ENCODE measurements at places on chromosomes 7 and 10.

- DNase-seq, result no peak
These were observed 425.8 kb upstream of the FOXK1 start for GRCh38 chr7:4256286-4256685.

DNA sequence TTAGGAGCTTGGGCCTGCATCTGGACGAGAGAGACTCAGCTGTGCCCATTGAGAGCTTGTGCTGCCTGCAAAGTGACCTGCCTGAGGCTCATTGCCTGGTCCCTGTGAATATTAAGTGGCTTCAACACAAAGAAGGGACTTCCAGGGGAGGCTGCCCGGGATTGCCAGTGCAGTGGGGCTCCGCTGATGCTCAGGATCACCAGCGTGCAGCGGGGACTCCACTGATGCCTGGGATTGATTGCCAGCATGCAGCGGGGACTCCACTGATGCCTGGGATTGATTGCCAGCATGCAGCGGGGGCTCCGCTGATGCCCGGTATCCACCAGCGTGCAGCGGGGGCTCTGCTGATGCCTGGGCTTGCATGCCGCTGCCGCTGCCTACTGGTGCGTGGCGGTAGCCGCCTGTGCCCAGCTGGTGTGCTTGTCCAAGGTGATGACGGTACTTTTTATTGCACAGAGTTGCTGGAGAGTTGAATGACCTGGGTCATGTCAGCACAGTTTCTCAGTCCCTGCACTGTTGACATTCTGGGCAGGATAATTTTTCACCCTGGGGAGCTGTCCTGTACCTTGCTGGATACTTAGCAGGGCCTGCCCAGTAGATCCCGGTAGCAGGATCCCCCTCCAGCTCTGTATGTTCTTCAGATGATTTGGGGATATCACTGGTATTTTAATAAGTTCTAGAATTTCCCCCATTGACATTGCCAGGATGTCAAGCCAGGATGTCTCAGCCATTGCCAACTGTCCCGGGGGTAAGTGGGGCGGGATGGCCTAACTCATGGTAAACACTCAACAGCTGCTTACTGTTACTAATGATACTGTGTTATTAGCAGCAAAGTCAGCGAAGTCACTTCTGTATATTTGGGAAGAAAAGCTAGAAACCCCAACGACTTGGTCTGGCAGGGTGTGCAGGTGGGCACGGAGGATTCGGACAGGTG lies 13.0 kb downstream of the DOCK1 start:
- DNase-seq, result no peak

- no peak for DNase-seq
These were observed 140.1 kb downstream of the ACTR3B start for GRCh38 chr7:152899548-152900109.

DNA sequence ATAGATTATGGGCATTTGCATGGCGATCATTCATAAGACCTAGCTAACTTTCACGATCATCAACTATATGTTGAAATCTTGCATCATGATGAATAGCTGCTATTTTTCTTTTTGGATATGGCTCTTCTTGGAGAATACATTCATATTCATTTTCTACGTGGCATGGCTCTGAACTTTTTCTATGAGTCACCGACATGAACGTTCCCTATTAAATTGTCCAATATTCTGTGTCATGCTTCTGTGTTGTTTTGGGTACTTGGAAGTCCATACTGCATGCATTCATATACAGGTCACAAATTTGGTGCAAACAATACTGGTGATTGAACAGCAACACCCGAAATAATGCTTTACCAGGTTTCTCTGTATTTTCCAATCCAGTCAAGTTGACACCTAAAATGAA lies 37.9 kb upstream of the ANKRD1 start:
- DNase-seq, result peak; percentile 22

DNA sequence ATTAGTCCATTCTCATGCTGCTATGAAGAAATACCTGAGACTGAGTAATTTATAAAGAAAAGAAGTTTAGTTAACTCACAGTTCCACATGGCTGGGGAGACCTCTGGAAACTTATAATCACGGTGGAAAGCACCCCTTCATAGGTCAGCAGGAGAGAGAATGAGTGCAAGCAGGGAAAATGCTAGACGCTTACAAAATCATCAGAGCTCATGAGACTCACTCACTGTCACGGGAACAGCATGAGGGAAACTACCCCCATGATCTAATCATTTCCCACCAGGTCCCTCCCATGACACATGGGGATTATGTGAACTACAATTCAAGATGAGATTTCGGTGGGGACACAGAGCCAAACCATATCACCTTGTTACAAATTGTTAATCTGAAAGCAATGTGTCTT lies 15.8 kb downstream of the TAS2R39 start:
- DNase-seq, result peak; percentile 15

GRCh38 chr7:134789967-134790685 lies 10.7 kb downstream of the CALD1 start:
- peak; percentile 71 for DNase-seq

GRCh38 chr7:32869716-32870115 lies 21.8 kb downstream of the KBTBD2 start:
- peak; percentile 21 for DNase-seq

DNA sequence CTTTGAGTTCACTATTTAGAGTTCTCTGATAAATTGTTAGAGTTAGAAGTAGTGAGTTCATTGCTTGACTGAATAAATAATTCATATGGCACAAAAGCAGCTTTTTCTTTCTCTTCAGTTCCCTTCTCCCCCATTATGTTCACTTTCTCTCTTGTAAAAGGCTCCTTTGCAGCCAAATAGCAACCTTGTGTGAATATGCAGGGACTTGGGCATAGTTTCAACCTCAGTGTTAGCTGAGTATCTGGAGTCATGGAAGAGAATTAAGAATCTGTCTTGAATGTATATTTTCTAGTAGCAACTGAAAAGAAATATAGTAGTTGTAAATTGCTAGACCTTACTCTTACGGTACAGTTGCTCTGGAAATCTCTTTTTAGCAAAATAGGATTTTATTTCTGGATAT lies 31.9 kb downstream of the ZEB1 start:
- no peak for DNase-seq
